ENCODE measurements at places on chromosomes 12 and 14.

DNA sequence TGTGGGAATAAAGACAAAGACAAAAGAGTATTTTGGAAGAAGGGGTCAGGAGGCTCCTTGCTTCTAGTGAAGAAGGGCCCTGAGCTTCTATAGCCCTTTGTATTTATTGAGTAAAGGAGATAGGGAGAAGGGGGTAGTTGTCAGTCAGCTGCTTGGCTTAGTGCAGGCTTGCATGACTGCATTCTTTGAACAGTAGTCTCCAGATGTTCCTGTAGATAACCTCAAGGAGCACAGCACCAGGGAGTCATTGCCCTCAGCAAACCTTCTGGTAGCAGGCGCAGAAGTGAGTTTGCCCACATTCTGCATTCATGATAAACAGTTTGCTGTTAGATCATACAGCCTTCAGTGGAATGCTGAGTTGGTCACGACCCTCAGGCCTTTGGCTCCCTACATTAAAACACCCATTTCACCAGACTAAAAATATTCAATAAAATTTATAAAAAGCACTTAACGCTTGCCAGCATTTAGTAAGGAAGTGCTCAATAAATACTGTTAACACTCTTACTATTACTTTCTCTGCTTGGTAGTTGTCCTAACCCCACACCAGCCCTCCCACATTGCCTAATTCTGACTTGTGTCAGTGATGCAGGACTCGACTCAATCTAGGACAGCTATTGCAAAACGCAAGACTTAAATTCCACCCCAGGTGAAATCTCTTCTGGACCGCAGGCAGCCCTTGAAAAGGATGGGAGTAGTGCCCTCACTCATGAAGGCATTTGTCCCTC is 3.0 kb upstream of the DHRS4 start:
- peak; percentile 2 for DNase-seq

DNA sequence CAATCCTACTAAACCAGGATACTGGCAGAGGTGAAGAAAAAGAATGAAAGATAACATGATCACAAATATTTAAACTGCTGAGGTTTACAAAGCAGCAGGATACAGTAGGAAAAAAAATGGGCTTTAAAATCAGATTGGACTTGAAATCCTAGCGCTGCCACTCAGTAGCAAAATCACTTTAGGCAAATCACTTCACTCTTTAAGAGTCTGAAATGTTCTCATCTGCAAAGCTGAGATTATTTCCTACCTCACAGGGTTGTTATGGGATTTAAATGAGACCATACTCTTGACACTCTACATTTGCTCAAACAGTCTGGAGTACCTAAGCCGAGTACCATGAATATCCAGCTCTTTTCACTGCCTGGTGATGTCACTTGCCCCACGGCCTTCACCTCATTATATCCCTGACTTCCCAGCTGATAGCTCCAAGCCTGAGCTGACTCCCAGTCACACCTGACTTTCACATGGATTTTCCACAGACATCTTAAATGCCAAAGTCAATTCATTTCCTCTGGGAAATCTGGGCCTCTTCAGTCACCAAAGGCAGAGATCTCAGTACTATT is 60.2 kb downstream of the UBR7 start:
- DNase-seq, result no peak

DNA sequence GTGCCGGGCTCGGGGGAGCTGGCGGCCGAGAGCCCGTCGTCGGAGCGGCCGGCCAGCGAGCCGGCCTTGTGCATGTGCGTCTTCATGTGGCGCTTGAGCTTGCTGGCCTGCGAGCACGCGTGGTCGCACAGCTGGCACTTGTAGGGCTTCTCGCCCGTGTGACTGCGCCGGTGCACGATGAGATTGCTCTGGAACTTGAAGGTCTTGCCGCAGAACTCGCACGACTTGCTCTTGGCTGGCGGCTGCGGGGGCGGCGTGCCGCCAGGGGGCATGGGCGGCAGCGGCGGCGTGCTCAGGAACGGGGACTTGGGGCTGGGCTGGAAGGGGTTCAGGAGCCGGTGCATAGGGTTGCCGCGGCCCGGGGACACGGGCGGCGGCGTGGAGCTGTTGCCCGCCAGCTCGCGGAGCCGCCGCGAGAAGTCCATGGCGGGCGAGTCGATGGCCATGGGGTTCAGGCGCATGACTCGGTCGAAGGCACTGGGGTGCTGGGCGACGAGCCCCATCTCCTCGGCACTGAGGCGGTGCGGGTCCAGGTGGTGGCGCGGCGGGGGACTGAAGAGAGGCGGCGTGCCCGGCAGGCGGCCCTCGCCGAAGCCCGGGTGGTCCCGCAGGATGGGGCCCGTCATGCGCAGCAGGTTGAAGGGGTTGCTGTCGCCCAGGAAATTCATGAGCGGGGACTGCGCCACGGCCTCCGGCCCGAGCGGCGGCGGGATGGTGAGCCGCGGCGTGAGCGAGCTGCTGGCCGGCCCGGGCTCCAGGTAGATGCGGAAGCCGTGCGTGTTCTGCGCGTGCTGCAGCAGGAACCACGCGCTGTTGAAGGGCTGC is 96.5 kb downstream of the BCL11B start:
- DNase-seq, result peak; percentile 79

- no peak for DNase-seq
Observed at GRCh38 chr12:67498991-67499390, 149.6 kb upstream of the DYRK2 start.

DNA sequence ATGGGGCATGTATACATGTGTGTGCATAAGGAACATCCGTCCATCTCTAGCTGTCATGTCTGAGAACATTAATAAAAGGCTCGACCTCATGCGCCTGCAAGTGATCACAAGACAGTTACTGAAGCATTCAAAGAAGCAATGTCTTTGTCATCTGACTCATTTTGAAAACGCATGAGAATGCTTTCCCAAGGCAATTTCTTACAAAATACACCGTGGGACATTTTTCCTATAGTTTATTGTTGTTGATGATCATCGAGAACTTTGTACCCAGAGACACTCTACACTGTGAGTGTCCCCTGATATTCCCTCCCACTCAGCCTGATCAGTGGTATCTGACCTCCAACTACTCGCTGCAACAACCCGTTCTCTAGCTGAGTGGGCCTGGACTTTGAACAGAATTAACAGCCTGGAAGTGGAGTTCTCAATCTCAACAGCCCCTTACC is 68.1 kb downstream of the ETV6 start:
- no peak for DNase-seq

GRCh38 chr12:106035421-106035820 is 103.3 kb downstream of the NUAK1 start:
- DNase-seq, result no peak

GRCh38 chr14:102440392-102440791 is 69.2 kb downstream of the ANKRD9 start:
- no peak for DNase-seq

- DNase-seq, result no peak
Observed at GRCh38 chr12:80001562-80001961, 66.7 kb upstream of the PPP1R12A start.

GRCh38 chr12:113348849-113349536 is 9.4 kb upstream of the PLBD2 start:
- DNase-seq, result no peak

- DNase-seq, result no peak
Observed at GRCh38 chr12:112738531-112738930, 53.0 kb upstream of the RPH3A start.

DNA sequence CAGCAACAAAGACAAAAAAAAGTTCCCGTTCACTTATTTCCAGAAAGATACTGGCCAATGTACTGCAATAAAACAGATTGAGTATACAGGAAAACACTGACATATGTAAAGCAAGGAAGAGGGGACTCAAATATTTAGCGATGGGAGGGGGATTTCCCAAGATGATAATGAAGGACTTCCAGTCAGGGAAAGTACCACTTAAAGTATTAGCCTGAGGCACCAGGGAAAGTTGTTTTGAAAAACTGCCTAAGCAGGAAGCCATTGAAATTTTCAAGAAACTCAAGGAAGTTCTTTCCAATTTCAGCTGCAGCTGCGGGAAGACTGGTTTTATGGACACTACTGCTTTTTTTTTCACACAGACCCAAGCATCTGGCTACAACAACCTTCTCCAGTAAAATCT is 1007.4 kb upstream of the NOVA1 start:
- DNase-seq, result no peak

GRCh38 chr12:73973486-73973885 is 564.1 kb upstream of the ATXN7L3B start:
- DNase-seq, result no peak

DNA sequence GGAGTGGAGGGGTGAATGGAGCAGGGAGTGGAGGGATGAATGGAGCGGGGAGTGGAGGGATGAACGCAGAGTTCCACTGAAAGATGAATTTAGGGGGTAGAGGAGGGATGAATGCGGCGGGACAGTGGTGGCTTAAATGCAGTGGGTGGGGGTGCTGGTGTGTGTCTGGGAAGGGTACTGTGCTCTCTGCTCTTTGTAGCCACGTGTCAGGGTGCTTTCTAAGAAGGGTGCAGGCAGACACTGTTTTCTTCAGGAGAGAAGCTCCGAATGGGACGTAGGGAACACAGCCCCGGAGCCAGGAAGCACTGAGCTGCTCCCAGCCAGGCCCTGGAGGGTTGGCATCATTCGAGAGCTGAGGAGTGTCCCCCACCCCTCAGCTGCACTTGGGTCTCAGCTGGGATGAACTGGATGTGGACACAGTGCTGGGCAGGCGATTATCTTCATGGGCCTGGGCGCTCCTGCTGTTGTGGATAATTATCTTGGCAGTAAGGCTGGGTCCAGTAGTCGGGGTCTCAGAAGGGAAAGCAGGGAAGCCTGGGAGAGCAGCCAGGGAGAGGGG is 9.5 kb upstream of the CEP170B start:
- DNase-seq, result no peak

DNA sequence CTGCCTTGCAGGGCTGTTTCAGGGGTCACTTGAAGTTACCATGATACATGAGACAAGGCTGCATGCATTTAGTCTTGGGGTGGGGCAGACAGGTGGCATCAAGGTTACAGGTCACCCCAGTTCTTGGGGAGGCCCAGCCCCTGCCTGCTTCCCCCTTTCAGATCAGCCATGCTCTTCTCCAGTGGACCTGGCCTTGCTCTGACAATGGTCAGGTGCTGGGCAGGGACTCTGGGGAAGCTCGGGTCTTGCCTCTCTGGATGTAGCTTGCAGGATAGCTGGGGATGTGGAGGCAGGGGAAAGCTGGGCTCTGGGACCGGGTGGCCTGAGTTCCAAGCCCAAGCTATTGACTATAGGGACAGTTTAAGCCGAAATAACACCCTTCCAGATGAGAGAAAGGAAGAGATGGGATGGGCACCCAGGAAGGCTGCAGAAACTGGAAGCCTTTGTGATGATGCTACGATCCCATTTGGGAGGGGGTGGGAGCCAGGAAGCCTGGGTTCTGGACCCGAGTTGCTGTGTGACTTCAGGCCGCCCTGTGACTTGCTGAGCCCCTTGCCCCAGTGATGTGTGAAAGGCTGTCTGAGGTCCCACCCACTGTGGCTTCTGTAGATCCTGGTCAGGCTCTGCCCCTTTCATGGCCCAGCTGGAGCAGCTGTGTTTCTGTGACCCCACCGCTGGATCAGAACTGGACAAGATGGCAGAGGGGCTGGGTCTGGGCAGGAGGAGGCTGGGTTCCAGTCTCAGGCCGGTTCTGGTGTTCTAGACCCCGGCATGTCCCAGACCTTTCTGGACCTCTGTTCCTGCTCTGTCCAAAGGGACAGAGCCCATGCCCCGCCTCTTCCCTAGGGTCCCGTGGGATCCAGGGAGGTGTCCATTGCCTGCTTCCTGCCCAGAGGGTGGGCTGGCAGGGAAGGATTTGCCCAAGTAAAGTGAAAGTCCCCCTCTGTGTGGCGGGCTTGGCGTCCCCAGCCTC is 2.1 kb downstream of the TNFAIP2 start:
- no peak for DNase-seq

- DNase-seq, result no peak
Observed at GRCh38 chr12:14802721-14803010, 612 bp downstream of the WBP11 start.

GRCh38 chr12:69886715-69887114 is 61.7 kb downstream of the MYRFL start:
- DNase-seq, result no peak

Measured in vagina (tissue), 2 donors.